Temporal lobe (tissue), 4 donors: ENCODE measurements at places on chromosomes 1 and 21. TPM values are rescaled to one million over a fixed set of nuclear protein-coding genes. Genes with fewer than 3 reads are reported as not detected.

The ZBTB8A gene
- total RNA-seq, result 27.0 TPM

The RHOU gene
- 36.1 TPM for total RNA-seq

The LCE1F gene
- not detected for total RNA-seq

The IL20 gene
- total RNA-seq, result not detected

The BMP8A gene
- total RNA-seq, result 0.25 TPM

The DMRTA2 gene
- 3.2 TPM for total RNA-seq

The S100A3 gene
- total RNA-seq, result not detected

The IFNLR1 gene
- total RNA-seq, result under 0.01 TPM

The IFNAR2 gene
- 7.9 TPM for total RNA-seq

The SHISAL2A gene
- not detected for total RNA-seq

The KCNA2 gene
- 5.4 TPM for total RNA-seq

The ARHGEF16 gene
- 0.25 TPM for total RNA-seq

The CTTNBP2NL gene
- 25.8 TPM for total RNA-seq

The DNALI1 gene
- 3.7 TPM for total RNA-seq

The SPSB1 gene
- 3.0 TPM for total RNA-seq

The TTC24 gene
- total RNA-seq, result not detected

The KHDC4 gene
- total RNA-seq, result 24.8 TPM

The IL19 gene
- not detected for total RNA-seq

The TNNT2 gene
- 0.25 TPM for total RNA-seq

The MAP3K21 gene
- 3.2 TPM for total RNA-seq

The LCE2B gene
- total RNA-seq, result not detected

The VHLL gene
- total RNA-seq, result 0.25 TPM

The C4BPA gene
- not detected for total RNA-seq

The CCDC27 gene
- total RNA-seq, result not detected

The TCEA3 gene
- 4.4 TPM for total RNA-seq

The MSH4 gene
- total RNA-seq, result 0.98 TPM

The ADAMTSL4 gene
- 0.25 TPM for total RNA-seq

The KRTAP12-2 gene
- not detected for total RNA-seq

The ENO1 gene
- 223 TPM for total RNA-seq

The RGS16 gene
- 2.2 TPM for total RNA-seq

The GJA5 gene
- 0.98 TPM for total RNA-seq

The PSMB2 gene
- total RNA-seq, result 20.2 TPM

The RAP1GAP gene
- total RNA-seq, result 22.6 TPM

The DRAXIN gene
- total RNA-seq, result 122 TPM

The KRTAP21-2 gene
- total RNA-seq, result not detected

The CR2 gene
- total RNA-seq, result under 0.01 TPM

The OR10J1 gene
- not detected for total RNA-seq

The AJAP1 gene
- total RNA-seq, result 21.9 TPM

The PGLYRP3 gene
- not detected for total RNA-seq

The ASPM gene
- 6.1 TPM for total RNA-seq

The PSMA5 gene
- total RNA-seq, result 21.1 TPM

The FAM151A gene
- total RNA-seq, result not detected

The REN gene
- not detected for total RNA-seq

The FGR gene
- 1.7 TPM for total RNA-seq

The ZSWIM5 gene
- 14.5 TPM for total RNA-seq

The CLEC20A gene
- total RNA-seq, result not detected

The ZRANB2 gene
- total RNA-seq, result 69.6 TPM

The ACTL8 gene
- not detected for total RNA-seq

The RNU1-1 gene
- total RNA-seq, result 73,230 TPM

The VANGL2 gene
- 19.4 TPM for total RNA-seq

The MAP10 gene
- total RNA-seq, result 6.1 TPM
